ENCODE measurements at places on chromosomes 11 and 22.
A peak's percentile ranks its signal among the peaks of the same experiment; 100 is the strongest.

DNA sequence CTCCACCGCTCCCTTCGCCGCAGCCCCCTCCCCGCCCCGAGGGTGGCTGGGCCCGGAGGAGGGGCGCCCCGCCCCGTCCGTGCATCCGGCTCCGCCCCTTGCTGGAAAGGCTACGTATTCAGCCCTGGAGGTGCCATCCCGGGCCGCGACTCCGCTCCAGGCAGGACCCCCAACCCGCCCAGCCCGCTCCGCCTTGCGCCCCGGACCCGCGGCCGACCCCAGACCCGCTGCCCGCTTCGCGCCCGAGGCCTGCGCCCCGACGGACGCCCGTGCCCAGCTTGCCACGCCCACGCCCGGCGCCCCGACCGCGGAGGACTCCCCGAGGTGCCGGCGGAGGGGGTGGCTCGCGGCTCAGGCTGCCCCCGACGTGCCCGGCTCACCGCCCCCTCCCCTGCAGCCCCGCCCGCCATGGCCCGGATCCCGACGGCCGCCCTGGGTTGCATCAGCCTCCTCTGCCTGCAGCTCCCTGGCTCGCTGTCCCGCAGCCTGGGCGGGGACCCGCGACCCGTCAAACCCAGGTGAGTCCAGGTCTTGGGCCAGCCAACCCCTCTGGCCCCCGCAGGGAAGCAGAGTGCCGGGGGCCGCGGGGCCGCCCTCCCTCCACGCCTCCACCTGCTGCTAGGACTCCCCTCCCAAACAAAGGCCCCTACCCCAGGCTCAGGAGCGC lies at the start of gene ADM2:
TSS of gene ADM2 (plus strand) at position 104 of the 667 bp plus-strand sequence. CDS start at position 409, 305 bp downstream.
- no peak for DNase-seq

DNA sequence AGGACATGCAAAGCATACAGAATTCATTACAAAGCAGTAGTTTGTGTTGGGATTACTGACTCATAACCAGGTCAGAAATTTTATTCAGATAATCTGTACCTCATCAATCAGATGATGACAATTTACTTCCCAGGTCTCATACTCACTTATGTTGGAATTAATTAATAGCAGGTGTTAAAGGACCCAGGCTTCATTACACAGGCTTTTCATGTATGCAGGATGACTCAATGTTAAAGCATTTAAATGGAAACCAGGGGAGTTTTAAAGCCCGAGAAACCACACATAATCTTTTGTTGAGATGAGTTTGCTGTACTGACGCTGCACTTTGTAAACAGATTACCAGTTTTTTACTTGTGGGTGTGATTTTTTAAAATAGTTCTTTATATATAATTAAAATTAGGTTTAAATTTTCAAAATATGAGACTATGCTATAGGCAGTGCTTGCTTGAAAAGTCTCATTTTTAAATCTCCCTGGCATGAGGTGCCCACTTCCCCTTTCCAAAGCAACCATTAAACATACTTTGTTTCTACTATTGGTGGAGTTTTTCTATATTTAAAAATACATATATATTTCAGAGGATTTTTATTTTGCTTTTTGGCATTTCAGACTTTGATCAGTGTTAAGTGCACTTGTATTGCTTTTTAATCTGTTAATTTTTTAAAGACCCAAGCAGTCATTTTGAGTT lies 41.0 kb downstream of the CEP57 start:
- peak; percentile 39 for DNase-seq

DNA sequence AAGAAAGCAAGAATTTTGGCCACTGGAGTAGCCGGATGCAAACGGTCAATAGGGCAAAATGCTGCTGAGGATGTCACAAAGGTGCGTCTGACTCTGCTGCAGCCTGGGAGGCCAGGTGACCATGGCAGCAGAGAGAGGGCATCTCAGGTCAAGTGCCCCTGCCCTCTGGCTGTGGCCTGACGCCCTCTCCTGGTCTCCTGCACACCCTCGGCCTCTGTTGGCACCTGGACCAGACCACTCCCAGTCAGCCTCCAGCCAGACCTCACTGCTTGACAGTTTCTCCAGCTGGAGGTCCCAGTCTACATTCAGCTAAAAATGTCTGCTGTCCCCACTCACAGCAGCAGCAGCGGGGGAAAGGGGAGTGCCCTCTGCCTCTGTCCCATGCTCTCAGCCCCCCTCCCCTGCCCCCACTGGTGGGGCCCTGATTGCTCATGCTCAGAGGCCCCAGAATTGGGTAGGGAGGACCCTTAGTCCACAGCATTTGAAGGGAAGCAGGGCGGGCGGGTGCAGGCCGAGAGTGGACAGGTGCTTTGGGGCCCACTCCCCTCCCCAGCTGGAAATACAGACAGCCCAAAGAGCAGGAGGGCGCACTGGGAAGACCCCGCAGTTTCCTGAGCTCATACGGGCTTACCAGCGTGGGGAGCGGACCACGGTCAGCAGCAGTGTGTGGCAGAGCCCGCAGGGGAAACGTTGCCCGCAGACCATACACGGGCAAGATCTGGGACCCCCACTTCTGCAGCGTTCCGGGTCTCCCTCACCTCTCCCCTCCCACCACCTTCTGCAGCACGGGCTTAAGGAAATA lies 1.6 kb upstream of the BRSK2 start:
- no peak for DNase-seq

DNA sequence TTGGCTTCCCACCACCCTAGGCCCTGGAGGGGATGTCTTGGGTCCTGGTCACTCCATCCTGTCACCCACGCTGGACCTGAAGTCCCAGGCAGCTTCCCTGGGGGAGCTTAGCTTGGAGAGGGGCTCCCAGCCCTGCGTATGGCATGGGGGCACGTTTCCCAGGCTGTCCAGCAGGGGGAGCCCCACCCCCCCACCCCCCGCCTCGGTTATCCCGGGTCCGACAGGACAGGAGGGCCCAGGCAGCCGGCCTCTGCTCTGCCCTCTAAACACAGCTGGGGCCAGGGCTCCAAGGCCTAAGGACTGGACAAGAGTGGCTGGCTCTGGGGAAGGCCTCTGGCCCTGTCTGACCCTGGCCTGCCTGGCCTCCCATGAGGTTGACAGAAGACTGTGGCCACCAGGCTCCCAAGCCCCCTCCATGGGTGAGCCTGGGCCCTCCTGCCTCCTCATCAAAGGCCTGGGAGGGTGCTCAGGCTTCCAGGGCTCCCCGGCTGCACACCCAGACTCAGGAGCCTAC lies 104.8 kb downstream of the NECTIN1 start:
- no peak for DNase-seq

DNA sequence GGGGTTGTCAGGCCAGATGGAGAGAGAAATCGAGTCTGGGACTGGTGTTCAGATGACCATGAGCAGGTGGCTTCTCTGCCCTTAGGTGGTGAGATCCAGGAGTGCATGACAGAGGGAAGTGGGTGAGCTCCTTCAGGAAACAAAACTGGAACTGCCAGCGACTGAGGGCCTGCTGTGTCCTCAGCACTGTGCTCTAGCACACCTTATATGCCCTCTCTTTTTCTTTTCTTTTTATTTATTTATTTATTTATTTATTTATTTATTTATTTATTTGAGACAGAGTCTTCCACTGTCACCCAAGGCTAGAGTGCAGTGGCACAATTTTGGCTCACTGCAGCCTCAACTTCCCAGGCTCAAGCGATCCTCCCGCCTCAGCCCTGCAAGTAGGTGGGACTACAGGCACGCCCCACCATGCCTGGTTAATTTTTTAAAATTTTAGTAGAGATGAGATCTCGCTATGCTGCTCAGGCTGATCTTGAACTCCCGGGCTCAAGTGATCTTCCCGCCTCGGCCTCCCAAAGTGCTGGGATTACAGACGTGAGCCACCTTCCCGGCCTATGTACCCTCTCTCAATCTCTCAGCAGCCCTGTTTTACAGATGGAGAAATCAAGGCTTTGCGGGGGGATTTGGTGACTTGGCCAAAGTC lies 14.8 kb upstream of the RASD2 start:
- no peak for DNase-seq

DNA sequence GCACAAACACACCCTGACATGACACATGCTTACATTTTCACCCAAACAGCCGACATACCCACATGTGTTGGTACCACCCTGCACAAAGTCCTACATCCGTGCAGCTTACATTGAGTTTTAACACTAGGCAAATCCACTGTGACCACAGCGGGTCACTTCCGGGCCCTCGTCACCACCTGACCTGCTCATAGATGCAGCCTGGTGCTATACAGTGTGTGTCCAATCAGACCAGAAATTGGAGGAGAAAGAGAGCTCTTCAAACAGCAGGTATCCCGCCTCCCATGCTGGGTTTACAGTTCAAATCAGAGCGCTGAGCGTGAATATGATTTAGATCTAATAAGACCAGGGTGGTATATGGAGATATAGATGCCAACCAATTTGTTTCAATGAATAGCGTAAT lies 35.4 kb downstream of the PHF21B start:
- no peak for DNase-seq

DNA sequence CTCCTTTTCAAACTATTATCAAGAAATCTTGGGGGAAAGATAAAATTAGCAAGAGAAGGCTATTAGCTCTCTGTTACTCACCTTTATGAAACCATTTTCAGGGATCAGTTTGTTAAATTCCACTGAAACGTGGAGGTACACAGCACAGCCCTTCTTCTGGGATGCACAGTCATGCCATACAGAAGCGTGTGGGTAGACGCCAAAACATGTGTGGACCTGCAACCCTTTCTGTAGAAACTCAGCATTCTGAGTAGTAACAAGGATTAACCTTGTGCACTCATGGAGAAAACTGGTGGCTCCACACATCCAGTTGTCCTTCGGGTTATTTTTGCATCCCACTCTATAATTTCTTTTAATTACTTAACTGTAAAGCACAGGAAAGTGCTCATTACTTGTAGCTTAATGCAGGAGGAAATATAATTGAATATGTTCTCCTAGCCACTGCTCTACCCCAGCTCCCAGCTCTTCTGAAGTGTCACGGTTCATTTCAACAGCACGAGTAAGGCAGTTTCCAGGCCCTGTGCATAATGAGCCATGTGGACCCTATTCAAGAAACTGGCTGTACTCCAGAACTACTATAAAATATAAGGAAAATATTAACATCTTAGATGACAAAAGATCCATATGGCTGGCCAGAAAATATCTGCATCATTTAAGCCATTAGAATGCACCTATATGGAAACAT lies 26.1 kb downstream of the BDNF start:
- DNase-seq = no peak

GRCh38 chr11:9689721-9690120 lies 25.8 kb downstream of the SWAP70 start:
- no peak for DNase-seq

DNA sequence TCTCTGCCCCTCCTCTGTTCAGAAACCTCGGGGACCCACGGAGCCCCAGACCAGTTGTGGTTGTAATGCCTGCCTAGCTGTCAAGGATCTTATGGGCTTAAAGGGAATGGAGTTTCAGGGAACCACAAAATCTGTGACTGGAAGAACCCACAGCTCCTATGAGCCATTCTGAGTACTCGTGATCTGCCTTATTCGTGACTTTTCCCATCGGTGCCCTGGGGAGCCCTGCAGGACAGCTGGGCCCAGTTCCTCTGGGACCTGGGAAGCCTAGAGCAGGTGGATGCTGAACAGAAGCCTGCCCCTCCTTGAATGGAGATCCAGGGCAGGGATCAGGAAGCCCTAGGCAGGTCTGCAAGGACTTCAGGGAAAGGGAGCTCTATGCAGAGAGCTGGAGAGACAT lies 42.1 kb upstream of the TTC12 start:
- no peak for DNase-seq

DNA sequence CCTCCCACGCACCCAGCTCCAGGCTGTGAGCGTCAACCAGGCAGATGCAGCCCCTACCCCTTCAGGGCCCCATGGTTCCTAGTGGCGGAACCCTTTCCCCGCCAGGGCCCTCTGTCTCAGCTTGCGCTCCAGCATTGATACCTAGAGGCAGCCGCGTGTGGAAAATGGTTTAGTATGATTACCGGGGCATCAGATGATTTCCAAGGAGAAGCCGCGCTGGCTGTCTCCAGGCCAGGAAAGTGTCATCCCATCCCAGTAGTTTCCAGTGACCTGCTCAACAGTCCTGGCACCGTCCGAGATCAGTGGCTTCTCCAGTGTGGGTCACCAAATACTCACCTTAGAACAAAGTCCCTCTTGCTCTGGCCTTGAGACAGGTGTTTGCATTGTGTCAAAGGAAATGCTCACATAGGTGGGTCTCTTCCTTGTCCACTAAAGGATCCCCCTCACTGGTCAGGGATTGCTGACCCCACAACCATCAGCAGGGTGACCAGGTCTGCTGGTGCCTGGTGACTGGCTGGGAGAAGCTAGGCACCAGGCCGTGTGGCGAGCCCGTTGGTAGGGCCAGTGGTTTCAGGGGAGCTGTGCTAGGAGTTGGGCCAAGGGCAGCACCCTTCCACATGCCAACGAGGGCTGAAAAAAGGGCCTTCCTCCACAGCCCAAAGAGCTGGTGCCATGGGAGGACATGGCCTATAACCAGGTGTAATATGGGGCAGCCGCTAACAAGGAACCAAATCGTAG lies 109.4 kb downstream of the MORC2 start:
- no peak for DNase-seq

DNA sequence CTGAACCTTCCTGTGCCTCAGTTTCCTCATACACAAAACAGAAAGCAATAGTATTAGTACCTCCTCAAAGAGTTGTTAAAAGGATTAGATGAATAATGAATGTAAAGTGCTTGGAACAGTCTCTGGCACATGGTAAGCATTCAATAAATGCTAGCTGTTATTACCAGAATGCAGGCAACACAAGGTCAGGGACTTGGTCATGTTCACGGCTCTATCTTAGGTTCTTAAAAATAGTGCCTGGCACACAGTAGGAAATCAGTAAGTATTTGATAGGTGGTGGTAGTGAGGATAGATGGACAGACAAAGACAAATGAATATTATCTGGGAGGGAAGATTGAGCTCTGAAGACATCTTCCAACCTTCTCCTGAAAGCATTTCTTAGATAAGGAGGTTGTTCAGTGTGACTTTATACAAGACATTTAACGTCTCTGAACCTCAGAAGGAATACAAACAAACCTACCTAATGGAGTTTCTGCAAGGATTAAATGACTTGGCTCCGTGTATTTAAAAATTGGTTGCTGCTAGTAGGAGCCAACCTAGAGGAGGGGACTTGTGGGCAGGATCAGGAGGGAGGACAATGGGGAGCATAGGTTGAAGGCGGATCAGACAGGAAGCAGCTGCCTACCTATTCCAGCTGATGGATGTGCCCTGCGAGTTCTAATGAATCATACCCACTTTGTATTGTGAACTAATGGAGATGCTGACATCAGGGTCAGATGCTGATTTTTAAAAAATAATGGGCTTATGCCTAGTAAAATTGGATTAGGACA lies 94.1 kb downstream of the DBX1 start:
- no peak for DNase-seq

DNA sequence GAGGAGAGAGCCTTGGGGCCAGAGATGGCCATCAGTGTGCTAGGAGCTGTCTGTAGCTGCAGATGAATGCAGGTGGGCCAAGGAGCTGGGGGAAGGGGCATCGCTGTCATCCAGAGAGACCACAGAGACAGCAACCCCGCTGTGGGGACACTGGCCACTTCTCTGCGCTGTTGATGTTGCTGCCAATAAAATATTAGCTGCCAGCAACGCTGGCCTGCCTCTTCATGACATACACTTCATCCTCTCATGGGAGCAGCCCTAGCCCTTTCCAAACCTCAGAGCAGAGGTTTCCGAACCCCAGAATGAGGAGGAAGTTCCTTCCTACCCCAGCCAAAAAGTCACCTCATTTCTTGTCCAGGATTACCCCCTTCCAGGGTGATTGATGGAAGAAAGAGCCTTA lies 106.2 kb downstream of the PARVA start:
- no peak for DNase-seq

GRCh38 chr11:73326929-73327811 lies 19.1 kb downstream of the ARHGEF17 start:
- DNase-seq = no peak

- no peak for DNase-seq
Observed at GRCh38 chr22:46122511-46122971, 27.8 kb upstream of the PPARA start.

- no peak for DNase-seq
Observed at GRCh38 chr11:113549611-113550578, 74.7 kb upstream of the DRD2 start.

Data from Kasumi-1 (cell line).